NT2/D1 (cell line): ENCODE measurements at places on chromosomes 2 and 18.

- peak; percentile 57 for DNase-seq
Measured at GRCh38 chr2:79640001-79640400, 127.2 kb downstream of the CTNNA2 start.

DNA sequence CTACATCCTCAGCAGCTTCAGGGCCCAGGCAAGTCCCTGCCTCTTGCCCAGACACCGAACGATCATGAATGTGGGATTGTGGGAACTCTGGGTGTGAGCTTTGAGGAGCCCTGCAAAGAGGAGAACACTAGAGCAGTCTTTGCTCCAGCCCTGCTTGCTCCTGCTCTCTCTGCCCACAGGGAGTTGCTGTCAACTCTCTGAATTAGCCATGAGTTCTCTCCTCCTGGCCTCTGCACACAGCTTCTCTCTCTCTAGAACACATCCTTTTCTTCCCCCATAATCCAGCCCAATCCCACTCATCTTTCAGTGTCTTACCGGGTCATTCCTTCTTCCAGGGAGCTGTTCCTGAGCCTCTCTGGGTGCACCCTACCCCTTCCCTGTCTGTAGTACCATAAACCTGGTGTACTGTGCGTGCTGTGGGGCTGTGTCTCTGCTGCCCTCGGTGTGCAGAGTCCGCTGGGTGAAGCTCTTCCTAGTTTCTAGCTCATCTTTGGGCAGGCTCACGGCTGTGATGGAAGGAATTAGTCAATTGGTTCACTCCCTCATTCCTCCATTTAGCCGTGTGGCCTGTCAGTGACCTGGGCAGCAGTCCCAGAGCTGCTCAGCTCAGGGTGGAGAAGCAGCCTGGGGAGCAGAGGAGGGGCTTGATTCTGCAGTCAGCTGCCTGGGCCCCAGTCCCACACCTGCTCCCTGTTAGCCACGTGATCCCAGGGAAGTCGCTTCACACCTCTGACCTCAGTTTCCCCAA lies 132.9 kb upstream of the HDAC4 start:
- no peak for DNase-seq

DNA sequence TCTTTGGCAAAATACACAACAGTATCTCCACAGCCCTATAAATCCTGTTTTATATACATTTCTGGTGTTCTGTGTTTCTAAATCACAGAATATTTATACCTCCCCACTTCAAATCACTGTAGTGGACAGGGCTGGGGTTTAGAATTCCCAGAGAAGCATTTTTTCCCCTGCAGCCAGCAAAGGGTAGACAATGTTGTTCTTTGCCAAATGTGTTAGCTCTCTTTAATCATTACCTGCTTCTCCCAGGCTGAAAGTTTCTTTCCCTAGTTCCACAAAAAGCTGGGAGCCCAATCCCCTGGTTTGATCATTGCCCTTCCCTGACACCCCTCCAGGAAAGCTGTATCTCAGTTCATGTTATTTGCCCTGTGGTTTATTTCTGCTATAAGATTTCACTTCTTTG lies 520.0 kb upstream of the SPHKAP start:
- no peak for DNase-seq

GRCh38 chr2:5412001-5412400 lies 280.2 kb upstream of the SOX11 start:
- DNase-seq = no peak

- DNase-seq = no peak
Measured at GRCh38 chr2:185967335-185967734, 228.7 kb downstream of the FSIP2 start.

DNA sequence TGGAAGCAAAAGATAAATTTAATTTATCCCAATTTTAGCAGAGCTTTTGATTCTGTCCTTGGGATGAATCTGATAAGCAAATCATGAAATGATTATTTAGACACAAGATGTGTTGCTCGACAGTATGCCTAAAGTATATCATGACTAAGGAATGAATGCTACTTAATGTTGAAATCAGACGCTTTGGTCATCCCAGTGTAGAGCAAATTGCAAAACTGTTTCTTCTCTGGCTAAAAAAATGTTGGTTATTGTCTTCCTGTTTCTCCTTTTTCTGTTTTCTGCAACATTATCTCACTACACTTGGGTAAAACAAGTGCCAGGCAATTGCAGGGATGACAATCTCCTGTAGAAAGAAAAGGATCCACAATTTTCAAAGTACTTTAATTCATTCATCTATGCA lies 66.4 kb downstream of the BABAM2 start:
- no peak for DNase-seq

- no peak for DNase-seq
Measured at GRCh38 chr18:38557006-38557405, 991.4 kb upstream of the CELF4 start.

DNA sequence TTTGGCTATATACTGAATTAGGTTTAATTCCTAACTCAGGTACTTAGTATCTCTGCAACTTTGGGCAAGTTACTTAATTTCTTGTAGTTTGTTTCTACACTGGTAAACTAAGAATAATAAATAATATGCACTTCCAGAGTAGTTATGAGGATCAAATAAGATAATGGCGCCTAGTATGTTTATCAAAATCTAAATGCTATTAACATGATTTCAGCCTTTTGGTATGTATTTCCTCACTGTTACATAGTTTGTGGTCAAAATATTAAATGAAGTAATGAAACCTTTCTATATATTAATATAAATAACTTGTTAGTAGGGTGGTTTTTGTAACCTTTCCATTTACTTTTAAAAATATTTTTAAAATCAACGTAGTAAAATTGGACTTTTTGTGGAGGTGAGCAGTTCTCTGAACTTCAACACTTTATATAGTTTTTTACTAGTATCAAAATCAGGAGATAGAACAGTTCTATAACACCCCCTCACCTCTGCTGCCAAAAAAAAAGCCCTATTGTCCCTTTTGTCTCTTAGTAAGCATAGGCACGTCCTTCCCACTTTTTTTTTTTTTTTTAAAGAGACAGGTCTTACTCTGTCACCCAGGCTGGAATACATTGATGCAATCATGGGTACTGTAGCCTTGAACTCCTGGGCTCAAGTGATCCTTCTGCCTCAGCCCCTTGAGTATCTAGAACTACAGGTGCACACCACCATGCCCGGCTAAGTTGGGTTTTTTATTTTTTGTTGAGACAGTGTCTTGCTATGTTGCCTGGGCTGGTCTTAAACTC lies 44.8 kb downstream of the RAB3GAP1 start:
- no peak for DNase-seq

GRCh38 chr2:153404792-153405191 lies 73.8 kb downstream of the RPRM start:
- no peak for DNase-seq

GRCh38 chr2:30216157-30216556 lies 15.2 kb upstream of the LBH start:
- no peak for DNase-seq

DNA sequence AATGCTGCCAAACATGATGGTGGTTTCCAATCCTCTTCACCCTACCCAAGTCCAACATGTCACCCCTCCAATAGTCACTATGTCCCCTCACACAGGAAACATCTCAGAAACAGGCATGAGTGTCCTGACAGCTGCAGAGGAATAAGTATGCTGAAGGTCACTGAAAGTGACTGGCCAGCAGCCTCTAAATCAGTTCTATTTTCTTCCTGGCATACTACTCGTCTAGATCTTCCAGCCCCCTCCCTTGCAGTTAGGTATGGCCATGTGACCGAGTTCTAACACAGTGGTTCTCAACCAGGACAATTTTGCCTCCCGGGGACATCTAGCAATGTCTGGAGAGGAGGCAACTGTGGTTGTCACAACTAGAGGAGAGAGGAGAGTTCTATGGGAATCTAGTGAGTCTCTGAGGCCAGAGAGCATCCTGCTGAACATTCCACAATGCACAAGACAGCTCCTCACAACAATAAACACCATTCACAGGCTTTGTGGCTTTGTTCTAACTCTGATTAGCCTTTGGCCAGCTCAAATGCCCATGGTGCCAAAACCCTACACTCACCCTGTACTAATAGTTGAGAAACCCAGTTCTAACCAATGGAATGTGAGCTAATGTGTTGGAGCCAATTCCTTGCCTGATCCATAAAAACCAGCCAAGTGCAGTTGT lies 12.6 kb upstream of the ID2 start:
- DNase-seq = no peak

GRCh38 chr2:238320648-238321281 lies 447 bp downstream of the TRAF3IP1 start:
- DNase-seq = no peak
